ENCODE measurements at places on chromosomes 11 and 22.

DNA sequence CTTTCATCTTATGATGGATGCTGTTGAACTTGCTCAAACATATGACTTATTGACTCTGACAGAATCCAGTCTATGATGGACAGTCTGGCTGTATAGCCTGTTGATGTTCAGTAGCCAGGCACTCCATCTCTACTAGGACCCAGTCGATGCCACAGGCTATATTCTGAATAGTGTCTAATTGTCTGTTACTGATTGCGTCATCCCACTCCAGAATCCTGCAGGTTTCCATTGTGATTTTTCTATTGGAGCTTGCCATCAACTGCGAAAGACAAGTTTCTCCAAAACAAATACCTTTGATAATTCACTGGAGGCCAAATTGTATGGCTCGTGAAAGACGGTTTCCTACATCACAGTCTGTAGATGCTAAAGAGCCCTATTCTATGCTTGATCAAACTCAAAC is 481.7 kb upstream of the CHORDC1 start:
- no peak for DNase-seq

- no peak for DNase-seq
Measured at GRCh38 chr22:49356428-49356827, 471.2 kb downstream of the BRD1 start.

- no peak for DNase-seq
Measured at GRCh38 chr22:36966851-36967540, 52.3 kb downstream of the TST start.

GRCh38 chr11:3861683-3862082 is 6.2 kb downstream of the STIM1 start:
- DNase-seq, result no peak

GRCh38 chr22:48603621-48604320 is 1223.9 kb downstream of the BRD1 start:
- no peak for DNase-seq

DNA sequence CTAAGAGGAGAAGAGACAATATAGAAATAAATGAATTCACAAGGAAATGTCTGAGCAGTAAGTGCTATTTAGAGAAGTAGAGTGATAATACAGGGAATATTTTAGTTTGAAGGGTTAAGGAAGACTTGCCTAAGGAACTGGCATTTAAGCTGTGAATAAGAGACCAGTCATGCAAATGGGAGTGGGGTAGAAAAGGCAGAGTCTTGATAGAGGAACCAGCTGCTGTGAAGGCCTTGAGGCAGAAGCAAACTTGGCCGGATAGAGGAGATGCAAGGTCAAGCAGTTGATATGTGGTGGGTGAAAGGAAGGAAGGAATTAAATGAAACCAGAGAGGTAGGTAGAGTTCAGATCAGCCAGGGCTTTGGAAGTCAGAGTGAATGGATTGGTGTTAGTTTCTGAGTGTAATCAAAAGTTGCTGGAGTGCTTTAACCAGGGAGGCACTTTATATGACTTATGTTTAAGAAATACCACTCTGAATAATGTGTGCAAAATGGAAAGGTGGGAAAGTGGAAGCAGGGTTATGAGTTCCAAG is 198.4 kb upstream of the SESN3 start:
- DNase-seq, result no peak

DNA sequence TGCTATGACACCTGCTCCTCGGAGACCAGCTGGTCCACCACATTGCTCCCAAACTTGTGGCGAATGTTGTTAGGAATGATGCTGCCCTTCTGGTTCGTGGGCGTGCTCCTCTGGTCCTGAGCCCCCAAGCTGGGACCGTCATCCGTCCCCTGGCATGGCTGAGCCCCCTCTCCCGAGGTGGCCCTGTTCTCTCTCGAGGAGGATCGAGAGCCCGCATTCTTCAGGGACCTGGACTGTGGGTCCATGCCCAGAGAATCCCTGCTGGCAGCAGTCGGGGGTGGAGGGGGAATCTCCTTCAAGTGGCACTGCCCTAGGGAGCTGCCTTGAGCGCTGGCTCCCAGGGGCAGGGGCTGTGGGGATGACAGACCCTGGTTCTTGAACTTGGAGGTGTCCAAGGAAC is 17.4 kb downstream of the TST start:
- DNase-seq, result no peak

DNA sequence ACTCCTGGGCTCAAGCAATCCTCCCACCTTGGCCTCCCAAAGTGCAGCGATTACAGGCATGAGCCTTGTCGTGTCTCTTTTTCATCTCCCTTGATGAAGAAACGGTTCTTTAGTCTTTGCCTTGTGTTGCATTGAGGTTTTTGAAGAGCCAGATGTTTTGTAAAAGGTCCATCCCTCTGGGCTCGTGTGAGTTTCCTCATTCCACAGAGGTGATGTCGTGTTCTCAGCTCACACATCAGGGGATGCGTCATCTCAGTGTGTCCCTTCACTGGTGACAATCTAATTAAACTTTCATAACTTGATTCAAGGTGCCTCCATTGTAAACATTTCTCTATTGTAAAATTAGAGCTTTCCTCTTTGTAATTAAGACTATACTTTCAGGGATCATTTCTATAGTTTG is 29.7 kb upstream of the TEF start:
- DNase-seq, result peak; percentile 18

- DNase-seq, result no peak
Measured at GRCh38 chr11:106091480-106092123, 14.1 kb downstream of the AASDHPPT start.

- DNase-seq, result peak; percentile 37
Measured at GRCh38 chr11:17351510-17352176, at the start of gene NCR3LG1. NCR3LG1 (plus strand) TSS chr11:17351800; CDS start chr11:17351970, 170 bp downstream.

DNA sequence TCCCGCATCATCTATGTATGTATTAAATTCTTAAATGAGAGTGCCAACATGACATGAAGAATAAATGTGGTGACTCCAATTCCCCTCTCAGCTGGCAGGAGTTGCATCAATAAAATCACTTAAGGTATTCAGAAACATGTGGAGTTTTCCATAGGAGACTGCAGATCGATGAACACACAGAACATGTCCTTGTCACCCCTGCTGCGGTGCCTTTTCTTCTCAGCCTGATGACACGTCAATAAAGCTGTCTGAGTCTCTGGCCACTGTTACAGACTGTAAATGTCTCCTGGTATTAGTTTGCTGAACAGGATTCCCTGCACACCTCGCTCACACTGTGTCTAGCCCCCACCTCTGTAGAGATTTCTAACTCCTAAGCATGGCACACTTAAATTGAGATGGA is 460.5 kb downstream of the LRRC4C start:
- DNase-seq, result no peak

GRCh38 chr11:1889224-1889930 is 2.3 kb downstream of the PRR33 start:
- no peak for DNase-seq

DNA sequence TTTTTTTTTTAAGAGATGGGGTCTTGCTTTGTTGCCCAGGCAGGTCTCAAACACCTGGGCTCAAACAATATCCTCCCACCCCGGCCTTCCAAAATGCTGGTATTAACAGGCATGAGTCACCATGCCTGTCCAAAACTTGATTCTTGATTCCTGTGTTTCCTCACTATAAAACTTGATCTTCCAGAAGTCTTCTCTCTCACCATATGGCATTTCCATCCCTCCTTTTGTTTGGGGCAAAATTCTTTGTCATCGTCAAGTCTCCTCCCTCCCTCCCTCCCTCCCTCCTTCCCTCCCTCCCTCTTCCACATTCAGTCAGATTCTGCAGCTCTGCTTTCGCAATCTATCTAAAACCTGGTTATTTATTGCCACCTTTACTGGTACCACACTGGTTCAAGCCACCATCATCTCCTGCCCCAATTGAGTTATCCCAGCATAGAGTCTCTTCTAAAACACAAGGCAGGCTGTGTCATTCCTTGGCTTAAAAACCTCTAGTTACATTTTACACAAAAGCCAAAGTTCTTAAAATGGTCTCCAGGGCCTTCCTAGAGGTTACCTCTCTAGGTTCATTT is 65.0 kb upstream of the HORMAD2 start:
- no peak for DNase-seq

- DNase-seq, result no peak
Measured at GRCh38 chr11:77508019-77508418, 34.1 kb upstream of the PAK1 start.

GRCh38 chr11:43925063-43925931 is 17.1 kb upstream of the C11orf96 start:
- no peak for DNase-seq

DNA sequence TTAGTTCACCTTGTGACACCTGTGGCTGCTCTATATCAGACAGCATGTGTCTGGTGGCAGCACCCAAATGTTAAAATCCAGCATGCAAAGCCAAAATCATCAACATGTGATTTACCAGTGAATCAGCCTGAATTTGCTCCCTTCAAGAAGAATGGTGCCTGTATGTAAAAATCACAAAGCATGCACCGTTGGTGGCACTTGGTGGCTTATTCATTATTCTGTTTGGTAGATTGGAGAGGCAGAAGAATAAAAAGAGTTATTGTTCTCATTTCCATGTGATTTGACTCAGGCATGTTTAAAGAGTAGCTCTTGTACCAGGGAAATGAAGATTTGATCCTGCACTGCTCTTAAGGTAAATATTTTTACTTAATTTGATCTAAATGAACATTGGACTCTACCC is 143.9 kb upstream of the MPPED2 start:
- DNase-seq, result no peak

- no peak for DNase-seq
Measured at GRCh38 chr11:67520856-67521824, 2.1 kb downstream of the CABP2 start.

DNA sequence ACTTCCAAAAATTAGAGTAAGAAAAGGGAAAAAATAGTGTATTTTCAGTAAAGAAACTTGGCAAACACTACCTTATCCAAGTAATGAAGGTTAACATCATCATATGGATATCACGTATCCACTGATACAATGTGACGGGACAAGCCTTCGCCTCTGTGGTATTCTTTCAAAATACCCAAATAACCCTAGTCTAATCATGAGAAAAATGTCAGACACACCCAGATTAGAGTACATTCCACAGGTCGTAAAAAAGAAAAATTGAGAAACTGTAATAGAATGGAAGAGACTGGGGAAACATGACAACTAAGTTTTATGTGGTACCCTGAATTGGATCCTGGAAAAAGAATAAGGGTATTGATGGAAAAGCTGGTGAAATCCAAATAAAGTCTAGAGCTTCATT is 48.9 kb downstream of the NARS2 start:
- DNase-seq, result no peak

DNA sequence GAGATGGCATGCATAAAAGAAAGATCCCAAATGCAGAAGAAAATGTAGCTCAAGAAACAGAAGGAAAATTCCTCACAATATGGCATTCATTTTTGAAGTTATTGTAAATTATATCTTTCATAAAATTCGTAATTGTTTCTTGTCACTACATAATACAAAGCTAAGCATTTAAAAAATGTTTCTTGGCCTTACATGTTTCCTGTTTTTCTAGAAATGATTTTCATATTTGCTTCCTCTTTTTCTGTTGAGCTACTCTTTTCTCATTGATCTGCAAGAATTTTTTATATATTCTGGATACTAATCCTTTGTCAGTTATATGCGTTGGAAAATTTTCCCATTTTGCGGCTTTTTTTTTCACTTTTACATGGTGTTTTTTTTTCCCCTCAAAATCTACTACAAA is 48.0 kb downstream of the ENTHD1 start:
- DNase-seq, result no peak

DNA sequence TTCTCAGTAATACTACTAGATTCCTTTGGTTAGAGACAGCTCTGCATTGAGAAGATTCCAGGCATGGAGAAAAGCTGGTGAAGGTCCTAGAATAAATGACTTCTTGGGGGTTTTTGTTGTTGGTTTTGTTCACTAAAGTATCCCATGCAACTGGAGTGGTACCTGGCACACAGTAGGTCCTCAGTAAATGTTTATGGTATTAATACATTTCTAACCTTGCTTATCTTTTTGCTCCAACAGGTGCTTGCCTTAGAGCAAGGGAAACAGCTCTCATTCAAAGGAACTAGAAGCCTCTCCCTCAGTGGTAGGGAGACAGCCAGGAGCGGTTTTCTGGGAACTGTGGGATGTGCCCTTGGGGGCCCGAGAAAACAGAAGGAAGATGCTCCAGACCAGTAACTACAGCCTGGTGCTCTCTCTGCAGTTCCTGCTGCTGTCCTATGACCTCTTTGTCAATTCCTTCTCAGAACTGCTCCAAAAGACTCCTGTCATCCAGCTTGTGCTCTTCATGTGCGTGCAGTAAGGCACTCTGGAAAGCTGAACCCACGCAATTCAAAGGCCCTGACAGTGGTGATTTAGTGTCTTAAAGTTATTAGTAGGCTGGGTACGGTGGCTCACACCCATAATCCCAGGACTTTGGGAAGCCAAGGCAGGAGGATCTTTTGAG is 2.0 kb downstream of the TMEM138 start:
- no peak for DNase-seq

DNA sequence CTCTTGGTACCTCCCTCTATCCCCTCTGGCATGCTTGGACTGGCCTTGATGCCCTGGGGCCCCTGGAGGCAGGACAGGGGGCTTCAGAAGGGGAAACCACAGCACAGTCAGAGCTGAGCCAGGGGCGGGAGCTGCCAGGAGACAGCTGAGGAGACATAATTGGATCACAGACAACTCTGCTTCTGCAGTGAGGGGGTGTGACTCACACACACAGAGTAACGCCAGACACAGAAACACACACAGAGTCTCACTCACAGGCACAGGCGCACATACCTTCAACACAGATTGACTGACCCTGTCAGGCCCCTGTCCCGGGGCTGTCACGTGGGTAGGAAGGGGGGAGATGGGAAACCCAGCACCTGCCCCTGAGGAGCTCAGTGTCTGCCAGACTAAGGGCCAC is 20.6 kb downstream of the STARD10 start:
- DNase-seq, result no peak

DNA sequence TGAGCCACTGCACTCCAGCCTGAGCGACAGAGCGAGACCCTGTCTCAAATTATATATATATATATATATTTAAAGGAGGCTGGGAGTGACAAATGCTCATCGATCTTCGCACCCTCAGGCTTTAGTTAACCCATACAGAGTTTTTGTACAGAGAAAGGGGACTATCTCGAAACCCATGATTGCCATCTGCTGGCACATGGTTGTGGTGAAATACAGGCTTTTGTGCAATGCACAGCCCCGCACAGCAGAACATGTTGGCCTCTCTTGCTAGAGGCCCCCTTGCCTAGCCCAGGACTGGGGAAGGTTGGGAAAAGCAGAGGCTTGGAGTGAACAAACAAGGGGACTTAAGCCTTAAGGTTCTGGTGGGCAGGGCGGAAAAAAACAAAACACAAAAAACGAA is 3.6 kb downstream of the MYBPC3 start:
- no peak for DNase-seq

Measured in NCI-H2029 (cell line).